ENCODE measurements at places on chromosomes 1 and 21. TPM values are rescaled to one million over a fixed set of nuclear protein-coding genes. Genes with fewer than 3 reads are reported as not detected.

Gene CITED4
- 3.3 TPM for total RNA-seq

Gene OLFML2B
- 4.9 TPM for total RNA-seq

Gene SLC26A9
- total RNA-seq: not detected

Gene TMEM200B
- total RNA-seq: 21.0 TPM

Gene TLCD4
- 0.75 TPM for total RNA-seq

Gene ACKR1
- not detected for total RNA-seq

Gene SPATA17
- total RNA-seq: 0.50 TPM

Gene LEPROT
- 47.1 TPM for total RNA-seq

Gene NBPF4
- not detected for total RNA-seq

Gene C1orf141
- not detected for total RNA-seq

Gene SLFNL1
- total RNA-seq: 0.87 TPM

Gene TFF2
- total RNA-seq: not detected

Gene SH3D21
- total RNA-seq: 6.2 TPM

Gene RNU1-3
- total RNA-seq: under 0.01 TPM

Gene KRTAP19-1
- not detected for total RNA-seq

Gene KRTAP13-3
- total RNA-seq: not detected

Gene SELENBP1
- 22.2 TPM for total RNA-seq

Gene GPR52
- 0.89 TPM for total RNA-seq

Gene S100A9
- total RNA-seq: not detected

Gene CIART
- 12.4 TPM for total RNA-seq

Gene CELA2A
- not detected for total RNA-seq

Gene AUNIP
- 5.6 TPM for total RNA-seq

Gene AADACL3
- total RNA-seq: not detected

Gene HIVEP3
- 1.8 TPM for total RNA-seq

Gene GBP7
- 0.12 TPM for total RNA-seq

Gene AVPR1B
- not detected for total RNA-seq

Gene CCDC17
- 0.77 TPM for total RNA-seq

Gene SELP
- total RNA-seq: not detected

Gene NPHS2
- not detected for total RNA-seq

Gene KPRP
- total RNA-seq: not detected

Gene SYT6
- total RNA-seq: not detected

Gene C1orf74
- 5.5 TPM for total RNA-seq

Gene ZNF648
- total RNA-seq: not detected

Gene C1orf115
- 4.2 TPM for total RNA-seq

Gene KANK4
- not detected for total RNA-seq

Gene CTSS
- total RNA-seq: 5.2 TPM

Gene DIRAS3
- total RNA-seq: 3.0 TPM

Gene ST6GALNAC3
- 0.44 TPM for total RNA-seq

Gene NBPF6
- total RNA-seq: not detected

Gene TSPEAR
- total RNA-seq: not detected

Gene IGSF3
- 0.37 TPM for total RNA-seq

Gene COL24A1
- total RNA-seq: 1.3 TPM

Gene HEYL
- not detected for total RNA-seq

Gene IPO9
- 25.7 TPM for total RNA-seq

Gene FALEC
- total RNA-seq: 0.25 TPM

Gene OSCP1
- 7.7 TPM for total RNA-seq

Gene UBE2U
- not detected for total RNA-seq

Gene LDLRAD2
- not detected for total RNA-seq

Gene SPRR2A
- not detected for total RNA-seq

Gene SEMA4A
- total RNA-seq: 1.2 TPM

Gene S100A7
- total RNA-seq: not detected

Gene AADACL4
- not detected for total RNA-seq

Gene SPRR2B
- total RNA-seq: not detected

Measured in uterine smooth muscle cell (primary cell).